ENCODE measurements at places on chromosomes 11 and 22.

DNA sequence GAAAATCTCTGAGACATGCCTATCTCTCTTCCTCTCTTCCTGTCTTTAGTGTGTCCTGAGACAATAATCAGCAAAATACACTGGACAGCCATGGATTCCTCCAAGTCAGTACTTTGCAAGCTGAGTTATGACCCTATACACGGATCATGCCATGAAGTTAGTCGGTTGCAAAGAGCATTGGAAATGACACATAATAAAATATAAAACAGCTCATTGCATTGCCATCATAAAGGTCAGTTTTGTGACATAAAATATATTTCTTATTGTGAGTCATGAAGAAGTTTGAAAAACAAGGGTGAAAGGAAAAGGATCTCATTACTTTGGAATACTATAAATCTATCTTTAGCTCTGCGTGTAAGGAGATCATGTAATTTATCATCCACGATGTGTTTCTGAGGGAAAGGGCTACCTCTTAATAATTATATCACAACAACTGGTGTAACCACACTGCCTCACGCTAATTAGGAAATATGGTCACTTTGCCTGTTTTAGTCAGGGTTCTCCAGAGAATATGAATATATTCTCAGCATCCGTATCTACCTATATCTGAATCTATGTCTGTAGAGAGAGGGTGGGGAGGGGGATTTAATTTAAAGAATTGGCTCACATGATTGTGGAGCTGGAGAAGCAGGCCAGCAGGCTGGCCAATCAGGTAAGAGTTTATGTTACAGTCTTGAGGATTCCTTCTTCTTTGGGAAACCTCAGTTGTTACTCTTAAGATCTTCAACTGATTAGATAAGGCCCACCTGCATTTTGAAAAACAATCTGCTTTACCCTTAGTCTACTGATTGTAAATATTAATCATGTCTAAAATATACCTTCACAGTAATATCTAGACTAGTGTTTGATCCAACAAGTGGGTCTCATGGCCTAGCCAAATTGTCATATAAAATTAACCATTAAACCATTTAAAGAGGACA, 198.8 kb downstream of the FAT3 start:
- DNase-seq, result no peak

- no peak for DNase-seq
Measured at GRCh38 chr11:65649656-65650546, 12.0 kb downstream of the SIPA1 start.

- no peak for DNase-seq
Measured at GRCh38 chr11:131583421-131583820, 213.0 kb downstream of the NTM start.

- DNase-seq, result no peak
Measured at GRCh38 chr11:36354221-36355003, 58.3 kb downstream of the PRR5L start.

- DNase-seq, result no peak
Measured at GRCh38 chr11:75342231-75342918, 9.1 kb downstream of the ARRB1 start.

DNA sequence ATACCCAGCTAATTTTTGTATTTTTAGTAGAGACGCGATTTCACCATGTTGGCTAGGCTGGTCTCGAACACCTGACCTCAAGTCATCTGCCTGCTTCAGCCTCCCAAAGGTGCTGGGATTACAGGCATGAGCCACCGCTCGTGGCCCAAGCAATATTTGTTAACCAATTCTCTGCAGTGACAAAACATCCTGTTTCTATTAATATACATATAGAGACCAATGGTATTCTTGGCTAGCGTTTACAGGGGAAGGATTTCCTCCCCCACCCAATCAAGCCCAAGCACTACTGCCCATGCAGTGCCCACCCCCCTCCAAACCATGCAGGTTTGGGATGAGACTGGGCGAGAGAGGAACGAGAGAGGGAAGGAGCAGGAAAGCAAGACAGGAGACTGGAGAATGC, 53.1 kb downstream of the APOL3 start:
- no peak for DNase-seq

DNA sequence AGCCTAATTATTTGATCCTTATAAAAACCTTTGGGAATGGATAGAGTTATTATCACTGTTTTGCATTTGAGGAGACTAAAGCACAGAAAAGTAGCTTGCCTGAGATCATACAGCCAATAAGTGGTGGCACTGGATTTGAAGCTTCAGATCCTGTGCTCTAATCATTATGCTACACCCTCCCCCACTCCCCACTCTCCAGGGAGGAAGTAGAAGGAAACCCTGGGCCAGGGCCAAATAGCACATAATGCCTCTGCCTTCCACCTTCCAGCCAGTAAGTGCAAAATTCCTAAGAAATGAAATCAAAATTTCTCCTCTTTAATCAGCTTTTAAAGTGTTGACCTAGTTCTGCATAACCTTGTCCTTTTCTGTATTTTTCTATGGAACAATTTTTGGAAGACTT, 61.6 kb downstream of the SIK2 start:
- DNase-seq, result peak; percentile 59

DNA sequence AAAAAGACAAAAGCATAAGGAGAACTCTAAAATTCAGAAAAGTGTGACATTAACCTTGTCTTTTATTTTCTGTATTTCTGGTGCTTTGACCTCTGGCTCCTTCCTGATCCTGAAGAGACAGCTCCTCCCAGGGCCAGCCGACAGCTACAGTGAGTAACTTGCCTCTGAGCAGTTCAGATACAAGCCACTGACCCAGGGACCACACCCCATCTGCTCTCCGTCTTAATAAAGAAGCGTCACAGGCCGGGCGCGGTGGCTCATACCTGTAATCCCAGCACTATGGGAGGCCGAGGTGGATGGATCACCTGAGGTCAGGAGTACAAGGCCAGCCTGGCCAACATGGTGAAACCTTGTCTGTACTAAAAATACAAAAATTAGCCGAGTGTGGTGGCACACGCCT, 6.5 kb downstream of the MLC1 start:
- no peak for DNase-seq

DNA sequence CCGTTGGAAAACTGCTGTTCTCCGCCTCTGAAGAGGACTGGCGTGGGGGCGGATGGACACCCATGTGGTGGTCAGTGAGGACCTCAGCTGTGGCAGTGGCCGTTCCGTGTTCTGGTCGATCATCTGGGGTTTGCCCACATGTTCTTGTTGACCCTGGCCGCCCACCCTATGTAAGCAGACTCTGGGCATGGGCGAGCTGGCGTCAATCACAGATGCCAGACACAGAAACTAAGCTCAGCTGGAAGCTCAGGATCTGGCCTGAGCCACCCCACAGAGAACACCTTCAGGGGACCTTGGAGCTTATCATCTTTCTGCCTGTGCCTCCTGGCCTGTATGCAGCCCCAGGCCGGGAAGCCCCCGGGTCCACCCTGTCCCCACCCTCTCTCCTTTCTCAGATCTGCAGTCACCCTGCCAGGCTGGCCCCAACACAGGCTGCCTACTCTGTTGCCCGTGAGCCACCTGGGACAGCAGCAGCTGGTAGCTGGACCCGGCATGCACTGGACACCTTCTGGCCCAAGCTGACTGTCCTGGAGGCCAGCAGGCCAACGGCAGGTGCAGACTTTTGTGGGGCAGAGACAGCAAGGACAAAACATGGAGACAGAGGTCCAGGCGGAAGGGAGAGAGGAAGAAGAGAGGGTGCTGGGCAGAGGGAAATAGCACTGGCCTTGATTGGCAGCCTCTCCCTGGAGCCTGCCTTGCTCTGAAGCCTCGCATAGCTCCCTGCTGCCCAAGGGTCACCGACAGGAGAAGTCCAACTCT, 91.5 kb downstream of the PHF21B start:
- no peak for DNase-seq

DNA sequence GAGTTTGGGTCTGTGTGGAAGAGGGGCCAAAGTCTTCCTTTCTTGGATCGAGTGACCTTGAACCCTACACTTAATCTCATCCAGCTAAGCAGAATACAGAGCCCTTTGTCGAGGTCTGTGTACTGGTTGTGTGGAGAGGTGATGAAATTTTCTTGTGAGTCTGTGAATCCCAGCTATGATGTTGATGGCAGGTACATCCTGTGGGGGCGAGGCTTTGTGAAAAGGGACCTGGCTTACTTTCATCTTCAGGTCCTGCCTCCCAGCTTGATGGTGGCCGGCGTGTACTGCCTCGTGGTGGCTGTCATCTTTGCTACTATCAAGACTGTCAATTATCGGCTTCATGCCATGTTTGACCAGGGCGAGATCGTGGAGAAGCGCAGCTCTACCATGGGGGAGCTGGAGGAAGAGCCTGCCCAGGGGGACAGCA, 1.0 kb downstream of the PCNX3 start:
- DNase-seq, result no peak

DNA sequence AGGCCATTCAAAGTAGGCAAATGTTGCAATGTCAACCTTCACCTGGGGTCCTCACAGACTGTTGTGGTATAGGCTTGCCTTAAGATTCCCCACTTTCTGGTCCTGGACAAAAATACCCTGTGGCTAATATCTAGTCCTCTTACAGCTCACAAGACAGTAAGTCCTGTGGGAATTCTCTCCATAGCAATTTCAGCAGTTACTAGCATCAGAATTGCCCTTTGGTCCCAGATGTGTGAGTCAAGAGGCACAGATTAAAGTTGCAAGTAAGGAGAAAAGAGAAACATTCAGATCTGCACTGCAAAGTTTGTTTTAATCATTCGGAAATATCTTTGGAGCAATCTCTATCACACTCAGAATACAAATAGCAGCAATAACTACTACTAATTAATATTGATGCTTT, 420.2 kb downstream of the NTM start:
- DNase-seq, result no peak

DNA sequence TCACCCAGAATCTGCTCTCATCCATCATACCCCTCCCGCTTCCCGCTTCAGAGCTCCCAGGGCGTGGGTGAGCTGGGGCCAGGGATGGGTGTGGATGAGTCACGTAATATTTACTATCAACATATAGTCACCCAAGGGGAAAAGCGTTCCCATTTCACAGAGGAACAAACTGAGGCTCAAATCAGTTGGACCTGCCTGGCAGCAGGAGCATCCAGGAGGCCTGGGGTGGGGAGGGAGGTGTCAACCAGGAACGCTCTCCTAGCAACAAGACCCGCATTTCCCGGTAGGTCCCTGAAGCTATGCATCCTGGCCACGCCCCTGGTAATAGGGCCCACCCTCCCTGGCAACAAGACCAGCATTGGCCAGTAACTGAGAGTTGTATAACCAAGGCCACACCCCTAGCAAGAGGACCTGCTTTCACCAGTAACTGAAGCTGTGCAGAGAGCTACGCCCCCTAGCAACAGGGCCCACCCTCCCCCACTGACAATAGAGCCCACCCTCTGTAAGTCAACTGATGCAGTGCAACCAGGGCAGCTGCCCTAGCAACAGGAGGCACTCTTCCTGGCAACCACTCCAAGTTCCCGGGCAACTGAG, 32.7 kb upstream of the TXNRD2 start:
- peak; percentile 85 for DNase-seq

DNA sequence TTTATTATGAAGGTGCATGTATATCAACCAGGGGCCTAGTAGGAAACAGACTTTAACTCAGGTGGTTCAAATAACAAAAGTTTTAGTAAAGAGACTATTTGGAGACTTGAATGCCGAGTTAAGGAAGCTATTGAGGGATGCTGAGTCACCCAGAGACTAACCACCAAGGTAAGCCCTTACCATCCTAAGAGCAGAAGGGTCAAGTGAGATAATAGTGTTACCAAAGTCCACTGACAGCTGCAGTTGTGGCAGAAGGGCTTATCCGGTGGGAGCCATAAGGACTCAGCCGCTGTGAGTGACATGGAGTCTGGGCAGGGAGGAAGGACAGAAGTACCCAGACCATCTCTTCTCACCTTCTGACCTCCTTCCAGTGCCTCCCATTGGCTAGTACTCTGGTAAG, 134.0 kb downstream of the INSC start:
- no peak for DNase-seq

GRCh38 chr22:45549762-45550378, 47.2 kb downstream of the FBLN1 start:
- no peak for DNase-seq

DNA sequence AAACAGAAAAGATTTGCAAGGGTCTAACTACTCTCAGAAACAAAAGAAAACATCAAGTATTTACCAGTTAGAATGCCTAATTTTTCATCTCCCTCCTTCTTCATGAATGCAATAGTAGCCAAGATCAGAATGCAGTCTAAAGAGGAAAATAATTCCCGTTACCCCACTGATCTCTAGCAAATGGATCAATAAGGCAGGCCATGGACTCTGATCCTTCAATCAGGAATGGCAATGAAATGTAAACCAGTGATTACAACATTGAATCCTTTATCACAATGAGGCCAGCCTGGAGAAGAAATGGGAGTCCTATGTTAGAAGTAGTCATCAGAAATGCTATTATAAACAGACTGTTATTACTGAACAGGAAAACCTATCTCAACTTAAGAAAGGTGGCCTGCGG, 106.6 kb downstream of the APOL5 start:
- no peak for DNase-seq

DNA sequence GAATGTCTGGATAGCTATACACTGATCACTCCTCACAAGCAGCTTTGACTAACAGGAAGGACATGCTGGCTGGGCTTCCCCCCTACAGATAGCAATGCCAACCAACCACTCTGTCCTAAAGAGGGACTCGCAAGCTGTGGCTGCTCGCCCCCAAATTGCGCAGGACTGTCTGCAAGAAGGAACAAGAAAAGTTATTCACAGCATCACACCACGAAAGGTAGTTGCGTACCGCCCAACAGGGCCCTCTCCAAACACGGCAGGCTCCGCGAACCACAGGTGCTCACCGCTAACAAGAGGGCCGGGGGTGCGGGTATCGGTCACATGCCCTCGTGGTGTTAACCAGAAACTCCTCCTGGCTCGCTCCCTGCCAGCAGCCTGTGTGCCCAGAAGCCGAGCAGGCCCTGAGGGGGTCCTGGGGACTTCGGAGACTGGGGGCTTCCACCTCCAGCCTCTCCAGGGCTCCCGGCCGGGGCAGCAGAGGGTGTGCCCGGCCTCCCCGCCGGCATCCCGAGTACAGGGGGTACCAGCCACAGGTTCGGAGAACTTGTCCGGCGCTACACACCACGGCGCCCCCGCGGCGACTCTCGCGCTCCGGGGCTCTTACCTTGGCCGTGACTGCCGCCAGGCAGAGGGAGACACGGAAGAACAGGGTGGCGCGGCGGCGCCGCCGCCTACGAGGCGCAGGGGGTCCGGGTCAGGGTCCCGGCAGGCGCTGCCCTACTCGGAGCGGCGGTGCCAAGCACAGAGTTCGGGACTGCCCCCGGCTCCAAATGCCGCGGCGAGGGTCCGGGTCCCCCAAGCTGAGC, 682 bp downstream of the LARGE1 start:
- DNase-seq, result peak; percentile 2

Measured in lung microvascular endothelial cell (primary cell).